ENCODE measurements at places on chromosomes 7 and 10. TPM values are rescaled to one million over a fixed set of nuclear protein-coding genes. Genes with fewer than 3 reads are reported as not detected.
A peak's percentile ranks its signal among the peaks of the same experiment; 100 is the strongest.

DNA sequence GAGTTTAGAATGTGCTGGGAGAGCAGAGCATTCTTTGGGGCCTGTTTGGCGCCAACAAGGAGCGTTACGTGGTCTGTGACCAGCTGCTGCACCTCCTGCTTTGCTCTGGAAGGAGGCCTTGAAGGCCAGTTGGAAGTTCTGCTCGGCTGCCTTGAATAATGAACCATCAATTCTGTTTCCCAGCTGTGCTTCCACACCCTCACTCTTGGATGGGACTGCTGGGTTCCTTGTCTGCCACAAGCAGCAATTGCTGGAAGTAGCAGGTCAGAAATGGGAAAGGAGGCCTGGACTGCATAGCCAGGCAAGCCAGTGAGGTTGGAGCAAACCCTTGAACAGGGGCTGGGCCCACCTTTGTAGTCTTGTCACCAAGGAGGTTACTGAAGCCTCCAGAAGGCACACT, 86.6 kb upstream of the INSYN2A start:
- peaks cover 3% of the 10 kb centered on the region for H3K36me3 ChIP-seq
- no peaks in the 10 kb centered on the region for H3K4me1 ChIP-seq
- no peak for DNase-seq
- H3K27me3 ChIP-seq: no peaks in the 10 kb centered on the region
- H3K27ac ChIP-seq: no peak overlapping the region
- no peak overlapping the region for H3K4me3 ChIP-seq

DNA sequence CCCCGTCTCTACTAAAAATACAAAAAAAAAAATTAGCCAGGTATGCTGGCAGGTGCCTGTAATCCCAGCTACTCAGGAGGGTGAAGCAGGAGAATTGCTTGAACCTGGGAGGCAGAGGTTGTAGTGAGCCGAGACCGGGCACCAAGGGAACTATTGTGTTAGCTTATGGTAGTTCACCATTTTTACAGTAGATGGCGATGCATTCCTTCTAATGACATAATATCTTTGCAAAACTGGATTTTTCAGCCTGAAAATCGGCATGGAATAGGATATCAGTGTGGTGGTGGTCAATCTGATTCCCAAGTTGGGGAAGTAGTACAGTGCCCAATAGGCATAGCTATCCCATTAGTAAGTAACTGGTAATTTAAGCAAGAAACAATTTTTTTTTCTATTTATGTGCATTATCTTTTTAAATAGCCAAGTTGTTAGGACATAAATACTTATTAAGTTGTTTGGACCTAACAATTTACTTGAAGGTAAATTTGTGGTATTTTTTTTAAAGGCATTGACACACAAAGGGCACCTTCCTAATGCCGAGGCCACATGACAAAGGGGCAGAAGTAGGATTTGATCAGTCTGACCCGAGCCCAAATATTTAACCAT, 17.6 kb upstream of the IMPDH1 start:
- no peak overlapping the region for H3K4me3 ChIP-seq
- no peaks in the 10 kb centered on the region for H3K36me3 ChIP-seq
- peaks cover 6% of the 10 kb centered on the region for H3K27me3 ChIP-seq
- H3K27ac ChIP-seq: no peak overlapping the region

- H3K36me3 ChIP-seq: no peaks in the 10 kb centered on the region
- peaks cover 30% of the 10 kb centered on the region for H3K4me1 ChIP-seq
- DNase-seq: peak; percentile 51
- H3K4me3 ChIP-seq: peak overlapping the region; percentile 58
- H3K27ac ChIP-seq: peak overlapping the region; percentile 81
Observed at GRCh38 chr7:114086537-114086913, 167.7 kb upstream of the PPP1R3A start.

GRCh38 chr7:108385834-108386422, 70.3 kb downstream of the NRCAM start:
- no peaks in the 10 kb centered on the region for H3K4me1 ChIP-seq
- DNase-seq: no peak
- no peaks in the 10 kb centered on the region for H3K36me3 ChIP-seq
- no peak overlapping the region for H3K4me3 ChIP-seq

DNA sequence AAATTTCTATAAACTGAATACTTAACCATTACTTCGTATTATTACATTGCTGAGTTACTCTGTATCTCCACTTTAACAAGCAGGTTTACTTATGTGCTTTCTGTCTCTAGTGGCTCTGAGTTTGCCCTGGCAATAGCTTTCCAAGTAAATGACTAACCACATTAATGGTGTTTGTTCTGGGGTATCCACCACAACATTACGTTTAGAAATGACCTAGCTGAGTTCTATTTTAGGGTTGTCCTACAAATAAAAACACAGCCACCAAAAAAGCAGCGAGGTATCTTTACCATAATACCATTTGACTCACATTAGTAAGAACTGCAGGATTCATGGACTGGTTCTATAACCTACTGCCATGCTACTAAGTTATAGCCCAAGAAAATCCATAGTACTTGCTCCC, 83.1 kb downstream of the HIBADH start:
- H3K4me1 ChIP-seq: no peaks in the 10 kb centered on the region
- H3K27ac ChIP-seq: no peak overlapping the region
- no peaks in the 10 kb centered on the region for H3K27me3 ChIP-seq
- no peak for DNase-seq

- DNase-seq: no peak
- H3K27me3 ChIP-seq: no peaks in the 10 kb centered on the region
- H3K27ac ChIP-seq: no peak overlapping the region
- no peak overlapping the region for H3K4me3 ChIP-seq
Observed at GRCh38 chr10:122331100-122331499, 43.4 kb upstream of the PLEKHA1 start.

DNA sequence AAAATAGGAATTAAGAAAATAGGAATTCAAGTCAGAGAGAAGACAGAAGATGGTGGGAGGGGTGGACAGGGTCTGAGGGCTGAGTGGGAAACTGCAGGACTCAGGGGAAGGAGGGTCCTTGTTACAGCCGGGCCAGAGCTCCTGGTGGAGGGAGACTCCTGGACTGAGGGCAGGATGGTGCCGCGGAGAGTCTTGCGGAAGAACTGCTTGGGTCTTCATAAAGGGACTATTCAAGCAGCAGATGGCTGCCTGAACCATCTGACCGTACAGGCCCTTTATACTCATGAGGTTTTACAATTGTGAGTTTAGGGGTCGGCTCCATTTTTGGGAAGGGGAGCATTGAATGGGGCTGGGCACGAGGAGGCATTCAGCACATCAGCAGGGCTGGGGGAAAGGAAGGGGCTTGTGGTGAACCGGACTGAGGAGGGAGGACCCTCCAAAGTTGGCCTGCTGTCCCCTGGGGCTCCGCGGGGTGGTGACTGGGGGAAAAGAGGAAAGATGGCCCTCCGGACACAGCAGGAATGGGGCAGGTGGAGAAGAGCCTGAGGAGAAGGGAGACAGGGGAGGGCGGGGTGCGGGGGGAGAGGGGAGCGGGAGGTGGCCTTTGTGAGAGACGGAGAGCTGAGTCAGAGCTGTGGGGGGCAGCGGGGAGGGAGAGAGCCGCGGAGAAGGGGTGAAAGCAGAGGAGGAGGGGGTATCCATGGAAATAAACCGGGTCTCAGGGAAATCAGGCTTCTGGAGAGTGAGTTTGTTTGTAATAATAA, 1.5 kb downstream of the FAM131B start:
- peaks cover 14% of the 10 kb centered on the region for H3K4me1 ChIP-seq
- no peaks in the 10 kb centered on the region for H3K36me3 ChIP-seq
- no peak for DNase-seq
- no peak overlapping the region for H3K27ac ChIP-seq

Gene PIK3CG
- 14.9 TPM for total RNA-seq
